ENCODE measurements at places on chromosomes 2 and 18.

DNA sequence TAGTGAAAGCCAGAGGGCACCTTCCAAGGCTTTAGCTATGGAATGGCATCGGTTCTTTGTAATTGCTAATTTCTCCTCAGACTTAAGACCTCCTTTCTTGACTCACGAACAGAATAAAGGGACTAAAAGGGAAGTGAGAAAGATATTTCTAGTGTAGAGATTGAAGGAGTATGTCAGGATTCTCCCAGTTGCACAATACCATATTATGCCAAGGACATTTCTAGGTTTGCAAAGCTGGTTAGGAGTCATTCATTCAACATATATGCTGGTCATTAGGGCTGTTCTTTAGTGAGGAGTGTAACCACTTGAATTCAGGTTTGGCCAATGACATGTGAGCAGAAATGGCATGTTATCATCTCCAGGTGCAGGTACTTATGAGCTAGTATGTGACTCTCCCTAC lies 7.4 kb downstream of the REEP1 start:
- no peak for DNase-seq

DNA sequence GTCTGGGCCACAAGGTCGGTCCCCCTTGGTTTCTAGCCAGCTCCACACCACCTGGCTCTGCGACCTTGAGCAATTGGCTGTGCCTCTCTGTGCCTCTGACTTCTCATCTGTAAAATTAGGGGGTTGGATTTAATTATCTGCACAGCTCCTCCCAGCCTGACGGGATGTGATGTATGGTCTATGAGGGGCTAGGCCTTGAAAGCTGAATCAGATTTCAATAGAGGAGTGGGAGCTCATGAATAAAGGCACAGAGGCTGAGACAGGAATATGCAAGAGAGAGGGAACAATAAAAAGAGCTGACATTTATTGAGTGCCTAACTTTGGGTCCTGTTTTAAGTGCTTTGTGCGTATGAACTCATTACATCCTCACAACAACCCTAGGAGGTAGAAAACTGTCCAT lies 104.7 kb downstream of the ALK start:
- no peak for DNase-seq

DNA sequence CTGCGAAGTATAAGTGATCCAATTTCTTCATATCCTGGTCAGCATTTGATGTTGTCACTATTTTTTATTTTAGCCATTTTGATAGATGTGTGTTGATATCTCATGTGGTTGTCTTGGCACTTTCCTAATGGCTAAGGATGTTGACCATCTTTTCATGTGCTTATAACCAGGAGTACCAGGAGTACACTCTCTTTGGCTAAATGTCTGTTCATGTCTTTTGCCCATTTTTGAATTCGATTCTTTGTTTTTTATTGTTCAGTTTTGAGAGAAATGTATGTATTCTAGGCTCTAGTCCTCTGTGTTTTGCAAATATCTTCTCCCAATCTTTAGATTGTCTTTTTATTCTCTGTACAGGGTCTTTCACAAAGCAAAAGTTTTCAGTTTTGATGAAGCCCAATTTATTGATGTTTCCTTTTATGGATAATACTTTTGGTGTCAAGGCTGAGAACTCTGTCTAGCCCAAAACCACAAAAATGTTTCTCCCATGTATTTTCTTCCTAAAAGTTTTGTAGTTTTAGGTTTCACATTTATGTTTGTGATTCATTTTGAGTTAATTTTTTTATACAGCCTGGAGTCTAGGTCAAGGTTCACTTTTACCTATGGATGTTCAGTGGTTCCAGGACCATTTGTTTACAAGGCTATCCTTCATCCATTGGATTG lies 65.4 kb downstream of the SDC1 start:
- DNase-seq = no peak

DNA sequence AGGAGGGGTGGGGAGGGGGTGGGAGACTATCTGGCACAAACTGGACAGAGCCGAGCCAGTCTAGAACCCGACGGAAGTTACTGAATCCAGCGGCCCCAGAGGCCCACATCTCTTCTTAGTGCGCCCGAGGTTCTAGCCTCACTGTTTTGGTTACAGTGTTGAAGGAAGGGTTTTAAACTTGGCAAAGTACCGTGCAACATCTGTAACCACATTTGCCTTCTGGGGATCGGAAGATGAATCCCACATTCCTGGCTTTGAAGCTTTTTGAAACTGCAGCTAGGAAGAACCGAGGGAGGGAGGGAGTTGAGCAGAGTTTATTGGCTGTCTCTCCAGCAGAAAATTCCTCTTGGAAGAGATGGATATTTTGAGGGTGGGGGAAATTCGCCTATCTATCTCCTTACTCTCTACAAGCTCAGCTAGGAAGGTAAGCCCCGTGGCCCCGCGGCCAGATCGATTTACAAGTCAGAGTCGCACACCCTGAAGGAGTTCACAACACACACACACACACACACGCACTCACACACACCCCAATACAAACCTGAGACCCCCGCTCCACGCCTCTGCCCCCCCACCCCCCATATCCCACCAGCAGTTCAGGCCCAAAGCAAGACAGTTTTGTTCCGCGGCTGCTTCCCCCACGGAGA lies 1.0 kb downstream of the ACVR1 start:
- no peak for DNase-seq

- DNase-seq = no peak
Measured at GRCh38 chr2:221461901-221462300, 110.2 kb downstream of the EPHA4 start.

GRCh38 chr2:88556026-88556425 lies 71.2 kb downstream of the EIF2AK3 start:
- no peak for DNase-seq

- no peak for DNase-seq
Measured at GRCh38 chr2:28150236-28150915, 242.3 kb upstream of the FOSL2 start.

DNA sequence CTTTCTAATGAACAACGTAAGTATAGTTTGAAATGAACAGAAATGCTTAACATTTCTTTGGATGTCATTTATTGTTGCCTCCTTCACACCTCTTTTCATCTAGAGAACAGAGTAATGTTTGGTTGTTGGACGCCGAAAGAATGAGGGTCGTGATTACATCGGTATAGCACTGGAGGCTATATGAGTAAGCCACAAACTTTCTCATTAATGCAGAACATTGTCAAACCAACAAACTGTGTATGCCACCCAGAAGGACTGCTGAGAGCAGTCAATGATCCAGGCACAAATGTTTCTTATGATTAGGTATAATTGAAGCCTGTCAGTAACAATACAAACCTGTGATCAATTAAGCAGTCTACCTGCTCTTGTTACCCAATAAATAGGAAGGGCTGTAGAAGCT lies 1494.7 kb upstream of the NXPH2 start:
- no peak for DNase-seq
